Stimulated activated CD8-positive, alpha-beta memory T cell treated with anti-CD3 and anti-CD28 coated beads, Interleukin-4, amount 100 ng/mL, for 1 hour (primary cell): ENCODE measurements at places on chromosomes 1 and 21.

GRCh38 chr1:56506951-56507491 lies 72.3 kb downstream of the PLPP3 start:
- no peak for DNase-seq

- no peak for DNase-seq
These were observed at the start of gene CDK18 for GRCh38 chr1:205504311-205505075. CDK18 (plus strand) TSS chr1:205504669; CDS start chr1:205523168, 18,499 bp downstream.

DNA sequence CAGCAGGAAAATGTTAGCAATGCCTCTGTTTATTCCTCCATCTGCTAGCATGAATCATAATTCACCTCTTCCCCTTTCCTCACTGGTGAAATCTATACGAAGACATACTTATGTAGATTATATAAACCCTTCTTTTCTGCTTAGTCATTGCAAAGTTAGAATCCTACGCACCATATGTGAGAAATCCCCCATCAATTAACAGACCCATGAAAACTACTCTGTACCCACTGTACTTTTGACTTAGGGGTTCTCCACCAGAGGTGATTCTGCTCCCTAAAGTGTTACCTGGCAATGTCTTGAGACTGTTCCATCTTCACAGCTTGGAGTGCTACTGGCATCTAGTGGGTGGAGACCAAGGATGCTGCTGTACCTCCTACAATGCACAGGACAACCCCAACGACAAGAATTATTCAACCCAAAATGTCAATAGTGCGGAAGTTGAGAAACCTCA lies 49.6 kb upstream of the KCTD3 start:
- no peak for DNase-seq

DNA sequence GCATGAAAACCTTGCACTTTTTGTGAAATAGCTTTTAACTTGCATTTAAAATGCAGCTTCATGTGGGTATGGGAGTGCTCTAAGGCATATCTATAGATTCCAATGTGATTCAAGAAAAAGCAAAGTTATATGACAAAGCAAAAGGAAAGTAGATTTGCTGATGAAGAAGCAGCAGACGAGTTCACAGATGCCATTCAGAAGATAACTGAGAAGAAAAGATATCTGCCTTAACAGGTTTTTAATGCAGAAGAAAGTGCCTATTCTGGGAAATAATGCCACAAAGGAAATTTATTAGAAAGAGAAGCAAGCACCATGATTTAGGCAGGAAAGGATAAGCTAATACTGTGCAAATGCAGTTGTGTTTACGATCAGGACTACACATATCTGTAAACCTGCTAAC lies 68.1 kb downstream of the PHTF1 start:
- no peak for DNase-seq

GRCh38 chr1:12756768-12757413 lies 10.9 kb downstream of the CFAP107 start:
- DNase-seq = no peak
